ENCODE measurements at places on chromosomes 4 and X.
A peak's percentile ranks its signal among the peaks of the same experiment; 100 is the strongest.

DNA sequence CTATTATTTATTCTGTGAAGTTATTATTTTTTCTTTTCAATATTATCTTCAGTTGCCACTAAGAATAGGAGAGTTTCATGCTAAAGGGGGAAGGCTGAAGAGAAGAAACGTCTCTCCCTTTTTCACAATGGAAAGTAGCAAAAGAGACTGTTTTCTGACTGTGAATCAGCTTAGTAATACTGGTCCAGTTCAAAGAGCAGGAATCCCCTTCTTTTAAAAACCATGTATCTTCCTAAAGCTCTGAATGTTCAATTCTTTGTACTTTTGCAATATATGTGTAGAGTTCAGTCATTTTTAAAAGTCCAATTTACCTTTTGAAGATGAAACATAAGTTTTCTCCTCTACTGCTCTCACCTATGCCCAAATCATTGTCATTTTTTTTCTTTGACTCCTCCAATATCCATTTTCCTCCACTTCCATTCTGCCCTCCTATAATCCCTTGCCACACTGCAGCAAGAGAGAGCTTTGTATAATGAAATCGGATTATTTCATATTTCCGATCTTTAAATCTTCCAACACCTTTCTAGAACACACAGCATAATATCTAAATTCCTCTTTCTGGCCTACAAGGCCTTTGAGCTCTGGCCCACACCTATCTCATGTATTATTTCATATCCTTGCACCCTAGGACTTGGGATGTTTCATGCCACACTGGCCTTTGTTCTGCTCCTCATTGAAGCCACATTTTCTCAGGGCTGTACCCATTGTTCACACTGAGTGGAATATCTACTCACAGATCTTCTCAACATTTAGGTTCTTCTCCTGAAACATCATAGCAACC is 195.3 kb downstream of the CAMK2D start:
- no peak for DNase-seq

GRCh38 chrX:118596390-118596789 is 100.8 kb downstream of the DOCK11 start:
- DNase-seq: no peak

DNA sequence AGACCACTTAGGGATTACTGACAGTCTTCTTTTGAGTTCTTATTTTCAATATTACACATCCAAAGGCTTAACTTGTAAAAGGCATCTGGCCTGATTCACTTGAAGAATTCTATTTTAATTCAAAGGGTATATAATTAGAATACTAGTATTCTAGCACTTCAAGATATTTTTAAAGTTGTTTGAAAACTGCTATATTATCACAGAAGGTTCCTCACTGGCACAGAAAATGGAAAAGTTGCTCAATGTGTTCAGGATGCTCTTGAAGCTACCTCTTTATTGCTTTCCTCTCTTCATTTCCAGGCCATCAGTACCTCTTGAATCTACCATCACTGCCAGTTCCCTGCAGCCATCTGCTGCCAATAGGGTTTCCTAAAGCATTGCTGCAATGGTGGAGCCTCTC is 271.4 kb downstream of the KCNIP4 start:
- DNase-seq: no peak

GRCh38 chr4:103753868-103754653 is 34.3 kb upstream of the TACR3 start:
- DNase-seq: no peak

GRCh38 chr4:51831133-51831532 is 11.8 kb upstream of the DCUN1D4 start:
- DNase-seq: peak; percentile 58

GRCh38 chr4:36173905-36174304 is 70.4 kb downstream of the ARAP2 start:
- no peak for DNase-seq

- DNase-seq: no peak
Observed at GRCh38 chr4:183834252-183834651, 70.9 kb upstream of the STOX2 start.

Data from lung microvascular endothelial cell (primary cell).